ENCODE measurements at places on chromosomes 6 and 20.

- DNase-seq: no peak
Measured at GRCh38 chr20:51084593-51085377, 61.9 kb upstream of the KCNG1 start.

- DNase-seq: no peak
Measured at GRCh38 chr6:53517021-53517420, 27.9 kb downstream of the GCLC start.

- DNase-seq: no peak
Measured at GRCh38 chr6:111230351-111231089, 143.2 kb downstream of the SLC16A10 start.

DNA sequence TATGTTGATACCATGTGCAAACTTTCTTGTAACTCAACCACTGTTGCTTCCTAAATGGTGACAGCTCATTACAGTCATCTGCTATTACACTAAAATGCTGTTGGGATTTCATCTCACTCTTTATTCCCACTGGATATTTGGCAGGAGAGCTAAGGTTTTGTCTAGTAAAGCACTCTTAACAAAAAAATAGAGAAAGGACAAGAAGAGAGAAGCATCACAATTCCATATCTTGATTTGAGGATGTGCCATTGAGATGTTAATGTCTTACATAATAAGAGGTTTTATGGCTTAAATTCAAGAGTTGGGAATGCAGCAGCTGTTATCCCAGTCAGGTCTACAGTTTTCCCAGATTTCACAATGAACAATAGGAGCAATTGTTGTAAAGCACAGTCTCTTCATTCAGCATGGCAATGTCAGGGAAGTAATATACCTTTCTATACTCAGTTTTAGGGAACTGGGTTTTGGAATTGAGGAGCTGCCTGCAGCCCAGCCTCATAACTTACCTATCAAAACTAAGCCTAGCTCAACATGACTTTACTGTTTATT lies 134.9 kb downstream of the ISM1 start:
- DNase-seq: no peak

DNA sequence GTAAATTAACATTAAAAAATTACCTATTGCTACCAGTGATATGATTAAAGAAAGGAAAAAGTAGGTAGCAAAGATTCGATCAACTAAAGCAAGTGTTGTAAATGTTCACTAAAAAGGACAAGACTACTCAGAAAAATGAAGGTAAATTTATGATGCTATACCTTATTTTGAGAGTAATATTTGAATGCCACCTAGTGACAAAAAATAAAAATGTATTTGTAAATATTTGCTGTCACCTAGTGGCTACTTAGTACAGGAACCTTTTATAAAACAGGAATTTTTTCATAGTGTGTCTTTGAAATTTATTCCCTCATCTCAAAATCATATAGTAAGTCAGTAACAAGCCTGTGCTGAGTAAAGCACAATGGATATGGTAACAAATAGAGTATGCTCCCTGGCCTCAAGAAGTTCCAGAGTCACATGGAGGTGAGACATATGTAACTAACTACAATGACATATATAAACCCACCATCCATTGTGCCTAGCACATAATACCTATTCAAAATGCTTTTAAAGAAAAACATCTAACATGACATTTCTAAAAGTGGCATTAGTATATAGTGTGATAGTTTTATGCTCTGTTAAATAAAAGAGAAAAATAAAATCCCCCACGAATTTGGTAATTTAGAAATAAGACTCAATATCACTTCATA lies 193.1 kb upstream of the SIM1 start:
- DNase-seq: no peak

DNA sequence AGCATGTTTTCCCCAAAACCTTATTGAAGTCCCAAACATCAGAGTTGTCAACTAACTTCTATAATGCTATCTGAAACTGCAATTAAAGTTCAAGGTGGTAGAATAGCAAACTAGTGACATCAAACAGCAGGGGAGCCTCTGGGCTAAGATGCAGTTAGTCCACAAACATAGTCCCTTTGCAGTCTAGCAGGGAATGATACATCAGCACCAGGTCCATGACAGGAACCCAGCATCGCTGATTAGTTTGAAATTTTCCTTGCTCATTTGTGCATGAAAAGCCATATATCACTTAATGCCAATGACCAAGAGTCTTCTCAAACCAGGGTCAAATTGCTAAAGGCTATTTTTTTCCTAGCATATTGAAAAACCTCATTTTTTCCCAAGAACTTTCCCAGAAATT lies 145.3 kb downstream of the HIVEP2 start:
- no peak for DNase-seq

- no peak for DNase-seq
Measured at GRCh38 chr20:55535366-55535765, 470.0 kb downstream of the CBLN4 start.

GRCh38 chr20:58497076-58497641 lies 18.0 kb downstream of the APCDD1L start:
- DNase-seq: no peak

- DNase-seq: no peak
Measured at GRCh38 chr6:159473475-159474263, 219.4 kb downstream of the SOD2 start.

GRCh38 chr6:85669735-85670194 lies 27.1 kb upstream of the SYNCRIP start:
- DNase-seq: no peak

- no peak for DNase-seq
Measured at GRCh38 chr20:33441142-33441955, 2.2 kb downstream of the SNTA1 start.

DNA sequence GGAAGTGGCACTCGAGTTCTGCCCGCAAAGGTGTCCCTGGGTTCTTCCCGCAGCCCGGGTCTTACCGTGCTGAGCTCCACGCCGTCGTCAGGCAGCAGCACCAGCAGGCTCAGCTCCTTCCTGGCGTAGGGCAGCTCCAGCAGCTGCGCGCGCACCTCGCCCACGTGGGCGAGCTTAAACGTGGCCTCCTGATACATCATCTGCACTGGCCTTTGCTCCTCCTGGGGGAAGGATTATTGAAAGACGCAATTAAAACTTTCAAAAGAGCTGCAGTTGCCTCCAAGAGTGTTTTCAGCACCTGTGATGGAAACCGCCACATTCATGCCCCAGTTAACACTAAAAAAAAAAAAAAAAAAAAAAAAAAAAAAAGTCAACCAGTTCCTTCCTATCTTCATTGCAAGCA lies 11.3 kb downstream of the SERPINB9 start:
- DNase-seq: no peak

GRCh38 chr6:80528115-80528514 lies 421.6 kb downstream of the BCKDHB start:
- DNase-seq: no peak

- no peak for DNase-seq
Measured at GRCh38 chr6:134436950-134437349, 119.0 kb upstream of the SGK1 start.

Measured in lower lobe of right lung (tissue), 2 donors.